ENCODE measurements at places on chromosomes 7 and 10.

DNA sequence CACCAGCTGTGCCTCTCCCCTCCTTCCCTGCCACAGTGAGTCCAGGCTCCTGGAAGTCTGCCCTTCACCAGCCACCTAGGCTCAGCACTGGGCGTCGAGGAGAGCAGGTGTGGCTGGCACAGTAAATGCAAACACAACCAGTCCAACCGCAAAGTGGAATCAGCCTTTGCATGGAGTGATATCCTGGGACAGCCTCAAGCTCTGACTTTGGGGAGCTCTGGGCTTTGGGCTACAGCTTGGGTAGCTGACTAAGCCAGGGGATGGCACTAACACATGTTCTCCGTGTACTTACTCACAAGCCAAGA is 312.4 kb downstream of the KCNMA1 start:
- no peak for DNase-seq

GRCh38 chr10:117594722-117595121 is 52.2 kb downstream of the EMX2 start:
- no peak for DNase-seq

GRCh38 chr7:145511004-145511403 is 605.6 kb upstream of the CNTNAP2 start:
- no peak for DNase-seq

DNA sequence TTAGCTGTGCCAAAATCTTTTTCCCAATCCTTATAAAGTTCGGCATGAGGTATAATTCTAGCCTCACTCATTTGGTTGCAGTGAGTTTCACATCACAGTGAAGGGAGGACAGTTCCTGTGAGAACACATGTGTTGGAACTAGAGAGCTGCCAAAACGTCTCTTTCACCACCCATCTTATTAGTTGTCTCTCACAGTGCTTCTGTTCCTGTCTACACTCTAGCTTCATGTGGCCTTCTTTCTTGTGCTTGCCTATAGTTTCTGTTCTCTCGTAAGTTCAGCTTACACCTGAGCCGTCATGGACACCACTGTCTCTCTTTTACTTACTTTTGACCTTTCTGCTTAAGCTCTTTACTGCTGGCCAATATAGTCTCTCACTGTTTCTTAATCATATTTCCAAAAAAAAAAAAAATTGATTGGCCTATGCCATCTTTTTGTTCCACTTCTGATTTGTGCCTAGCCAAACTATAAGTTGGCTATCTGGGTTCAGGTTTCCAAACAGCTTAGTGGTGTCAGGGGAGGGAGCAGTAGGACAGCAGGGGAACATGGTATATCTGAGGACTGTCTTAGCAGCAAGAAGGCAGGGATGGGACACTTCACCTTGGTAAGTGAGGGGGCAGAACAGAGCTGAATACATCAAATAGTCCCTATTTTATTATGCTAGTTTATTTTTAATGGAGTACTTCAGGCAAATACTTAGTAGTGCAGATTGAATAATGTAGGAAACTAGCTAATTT is 38.0 kb downstream of the ZNRF2 start:
- DNase-seq, result no peak

DNA sequence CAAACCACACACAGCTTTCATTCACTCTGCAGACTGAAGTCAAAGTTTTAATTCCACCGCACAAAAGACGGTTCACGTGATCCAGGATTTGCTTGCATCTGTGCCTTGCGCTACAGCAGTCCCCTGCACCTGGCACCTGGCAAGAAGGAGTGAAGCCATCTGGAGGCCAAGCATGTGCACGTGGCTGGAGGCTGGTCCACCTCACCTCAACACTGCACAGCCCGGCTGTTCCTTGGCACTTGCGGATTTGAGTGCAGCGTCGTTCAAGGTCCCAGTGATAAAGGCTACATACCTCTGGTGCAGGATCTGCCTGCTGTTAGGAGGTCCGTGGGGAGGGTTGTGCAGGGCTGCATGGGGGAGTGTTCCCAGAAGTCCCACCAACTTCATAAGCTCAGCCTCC is 248.5 kb upstream of the GRB10 start:
- no peak for DNase-seq

DNA sequence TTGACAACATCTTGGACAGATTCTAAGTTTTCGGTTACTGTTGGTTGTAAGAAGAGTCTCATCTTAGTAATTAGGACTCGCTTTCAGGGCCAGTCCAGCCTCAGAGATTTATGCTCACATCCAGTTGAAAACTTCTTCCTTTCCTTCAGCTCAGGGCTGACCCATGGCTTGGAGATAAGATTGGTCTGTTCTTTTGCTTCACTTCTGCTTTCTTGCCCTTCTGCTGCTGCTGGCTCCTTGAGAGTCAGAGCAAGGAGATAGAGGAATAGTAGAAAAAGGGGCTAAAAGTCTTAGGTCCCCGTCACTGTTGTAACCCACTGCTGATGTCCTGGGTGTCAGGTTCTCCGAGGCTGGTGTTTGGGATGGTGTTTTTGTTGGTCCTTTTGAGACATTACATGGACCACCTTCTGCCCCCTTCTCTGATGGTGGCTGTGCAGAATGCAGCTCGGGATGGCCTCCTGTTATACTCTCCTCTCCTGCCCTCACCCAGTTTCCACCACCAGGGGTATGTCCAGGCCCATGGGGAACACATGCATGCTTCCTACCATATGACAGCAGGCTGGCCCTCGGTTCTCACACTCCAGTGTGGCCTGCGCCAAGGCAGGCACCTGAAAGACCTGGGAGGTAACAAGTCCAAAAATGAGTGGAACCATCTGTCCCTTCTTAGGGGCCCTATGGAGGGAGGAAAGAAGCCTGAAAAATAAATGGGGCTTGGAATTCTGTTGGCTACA is 67.8 kb upstream of the PCBD1 start:
- DNase-seq, result peak; percentile 36

DNA sequence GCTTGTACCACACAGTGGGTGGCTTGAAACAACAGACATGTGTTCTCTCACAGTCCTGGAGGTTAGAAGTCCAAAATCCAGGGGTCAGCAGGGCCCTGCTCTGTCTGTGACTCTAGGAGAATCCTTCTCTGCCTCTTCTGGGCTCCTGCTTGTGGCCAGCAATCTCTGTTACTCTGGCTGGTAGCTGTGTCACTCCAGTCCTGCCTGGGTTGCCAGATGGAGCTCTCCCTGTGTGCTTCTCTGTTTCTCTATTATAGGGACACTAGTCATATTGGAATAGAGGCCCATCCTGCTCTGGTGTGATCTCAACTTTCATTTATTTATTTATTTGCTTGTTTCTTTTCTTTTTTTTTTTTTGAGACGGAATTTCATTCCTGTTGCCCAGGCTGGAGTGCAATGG is 276.6 kb upstream of the GALNT17 start:
- DNase-seq, result no peak

- no peak for DNase-seq
These were observed 10.1 kb downstream of the TBATA start for GRCh38 chr10:70774810-70775678.

GRCh38 chr10:102245932-102246251 is 560 bp downstream of the GBF1 start:
- DNase-seq, result no peak

Data from WTC11 (cell line).